ENCODE measurements at places on chromosomes 2 and 18.
A peak's percentile ranks its signal among the peaks of the same experiment; 100 is the strongest.

DNA sequence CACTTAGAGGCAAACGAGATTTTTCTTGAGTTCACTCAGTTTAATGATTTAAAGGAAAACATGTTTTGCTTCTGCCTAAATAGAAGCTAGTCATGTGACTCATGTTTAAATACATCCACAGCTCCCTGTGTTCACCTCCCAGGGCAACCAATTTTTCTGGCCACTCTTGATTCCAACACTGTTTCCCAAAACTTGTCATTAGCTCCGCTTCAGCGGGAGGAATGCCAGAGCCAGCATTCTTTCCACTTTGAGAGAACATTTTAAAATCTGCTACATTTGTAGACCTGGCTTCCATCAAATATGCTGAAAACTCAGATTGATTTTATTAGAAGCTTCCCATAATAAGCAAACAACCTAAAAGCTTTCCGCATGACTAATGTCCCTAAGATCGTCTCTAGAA, 2.8 kb upstream of the CYS1 start:
- DNase-seq, result no peak

DNA sequence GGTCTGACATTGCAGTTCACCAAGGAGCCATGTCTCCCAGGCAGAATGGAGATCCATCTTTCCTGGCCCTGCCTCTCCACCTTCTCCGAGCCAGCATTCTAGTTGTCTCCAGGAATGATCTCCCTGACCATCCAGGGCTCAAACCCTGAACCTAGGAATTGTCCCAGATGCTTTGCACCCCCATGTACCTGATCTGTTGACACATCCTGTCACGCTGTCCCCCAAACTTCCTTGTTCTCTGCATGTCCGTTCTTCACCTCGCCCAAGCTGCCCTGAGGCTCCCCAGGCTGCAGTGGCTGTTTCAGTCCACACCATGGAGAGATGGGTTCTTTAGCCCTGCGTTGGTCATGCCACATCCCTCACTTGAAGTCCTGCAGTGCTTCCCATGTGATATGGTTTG, 7.0 kb upstream of the MBP start:
- DNase-seq, result no peak

DNA sequence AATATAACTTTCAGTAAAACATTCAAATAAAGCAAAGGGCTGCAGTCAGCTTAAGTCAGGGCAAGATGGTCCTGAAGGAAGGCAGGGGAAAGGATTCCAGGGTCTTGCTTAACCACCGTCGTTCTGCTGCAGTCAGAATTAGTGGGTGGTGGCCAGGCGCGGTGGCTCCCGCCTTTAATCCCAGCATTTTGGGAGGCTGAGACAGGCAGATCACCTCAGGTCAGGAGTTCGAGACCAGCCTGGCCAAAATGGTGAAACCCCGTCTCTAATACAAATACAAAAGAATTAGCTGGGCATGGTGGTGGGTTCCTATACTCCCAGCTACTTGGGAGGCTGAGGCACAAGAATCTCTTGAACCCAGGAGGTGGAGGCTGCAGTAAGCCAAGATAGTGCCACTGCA, 6.8 kb downstream of the SLC19A3 start:
- no peak for DNase-seq

- no peak for DNase-seq
Measured at GRCh38 chr2:3451926-3452671, 67.2 kb downstream of the ADI1 start.

DNA sequence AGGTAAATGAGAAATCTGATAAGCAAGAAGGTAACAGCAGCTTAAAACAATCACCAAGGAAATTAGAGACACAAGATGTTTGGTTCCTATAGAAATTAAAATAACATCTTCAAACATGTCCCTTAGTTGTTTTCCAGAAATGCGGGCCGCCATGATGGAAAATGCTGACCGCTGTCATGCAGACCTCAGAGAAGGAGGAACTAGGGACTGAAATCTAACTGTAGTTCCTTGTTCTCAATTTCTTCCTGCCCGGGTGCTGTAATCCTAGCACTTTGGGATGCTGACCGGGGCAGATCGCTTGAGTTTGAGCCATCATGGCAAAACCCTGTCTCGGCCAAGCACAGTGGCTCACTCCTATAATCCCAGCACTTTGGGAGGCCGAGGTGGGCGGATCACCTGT, 51.1 kb downstream of the TEX51 start:
- no peak for DNase-seq

GRCh38 chr2:105919191-105919811, 174.6 kb downstream of the NCK2 start:
- no peak for DNase-seq

- DNase-seq, result peak; percentile 59
Measured at GRCh38 chr2:32064021-32064601, 755 bp downstream of the SPAST start.

GRCh38 chr18:45056926-45057325, 376.2 kb downstream of the SETBP1 start:
- no peak for DNase-seq
